ENCODE measurements at places on chromosomes 11 and 22.

DNA sequence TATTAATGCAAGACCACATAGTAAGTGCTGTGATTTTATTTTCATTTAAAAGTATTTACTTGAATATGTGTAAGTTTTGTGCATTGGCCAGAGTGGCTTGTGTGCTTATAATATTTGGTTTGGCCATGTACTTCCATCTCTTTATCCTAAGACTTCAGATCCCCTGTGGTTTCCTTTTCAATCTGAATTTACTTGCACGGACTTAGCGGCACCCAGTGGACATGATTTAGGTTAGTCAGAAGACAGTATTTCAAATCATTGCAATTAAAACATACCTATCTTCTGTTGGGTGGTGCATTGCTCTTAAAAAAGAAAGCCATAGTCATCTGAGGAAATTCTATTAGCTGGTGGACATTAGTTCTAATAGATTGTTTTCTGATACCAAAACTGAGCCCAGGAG, 30.7 kb downstream of the PIWIL4 start:
- no peak for DNase-seq

DNA sequence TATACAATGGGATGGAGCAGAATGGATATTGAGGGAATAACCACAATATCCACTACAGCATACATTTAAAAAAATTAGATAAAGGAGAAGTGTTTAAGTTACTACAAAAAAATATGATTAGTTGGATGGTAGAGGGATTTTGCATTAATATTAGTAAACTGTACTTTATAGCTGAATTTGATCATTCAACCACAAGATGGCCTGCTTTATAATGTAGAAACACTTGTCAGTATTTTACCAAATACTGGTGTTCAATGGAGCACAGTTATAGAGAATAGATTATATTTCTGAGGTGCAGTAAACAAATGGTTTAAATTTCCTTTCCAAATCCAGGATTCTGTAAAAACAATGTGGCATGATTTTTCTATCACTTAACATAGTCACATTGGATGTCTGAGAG, 818.8 kb upstream of the CHORDC1 start:
- no peak for DNase-seq

- DNase-seq = no peak
Observed at GRCh38 chr11:117829369-117829725, 4.8 kb upstream of the FXYD2 start.

GRCh38 chr11:57597461-57597915, at the start of gene SERPING1:
TSS of gene SERPING1 (plus strand) at chr11:57597685. CDS start at chr11:57598271, 586 bp downstream.
- DNase-seq = no peak

GRCh38 chr22:38699143-38699542, 1.6 kb downstream of the JOSD1 start:
- no peak for DNase-seq

DNA sequence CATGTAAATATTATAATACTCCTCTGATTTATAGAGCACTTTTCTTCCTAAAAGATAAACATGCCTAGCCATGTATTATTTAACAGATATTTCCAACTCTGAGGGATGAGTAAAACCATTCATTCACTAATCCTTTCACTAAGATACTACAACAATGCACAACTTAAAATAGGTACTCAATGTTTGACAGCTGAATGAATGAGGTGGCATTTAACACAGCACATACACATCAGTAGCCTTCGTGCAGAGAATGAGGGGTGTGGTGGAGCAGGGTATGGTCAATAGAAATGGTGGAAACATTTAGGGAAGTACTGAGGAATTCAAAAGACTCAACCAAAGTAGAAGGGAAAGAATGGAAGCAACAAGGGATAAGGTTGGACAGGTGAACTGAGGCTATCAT, 46.7 kb upstream of the MTNR1B start:
- no peak for DNase-seq

DNA sequence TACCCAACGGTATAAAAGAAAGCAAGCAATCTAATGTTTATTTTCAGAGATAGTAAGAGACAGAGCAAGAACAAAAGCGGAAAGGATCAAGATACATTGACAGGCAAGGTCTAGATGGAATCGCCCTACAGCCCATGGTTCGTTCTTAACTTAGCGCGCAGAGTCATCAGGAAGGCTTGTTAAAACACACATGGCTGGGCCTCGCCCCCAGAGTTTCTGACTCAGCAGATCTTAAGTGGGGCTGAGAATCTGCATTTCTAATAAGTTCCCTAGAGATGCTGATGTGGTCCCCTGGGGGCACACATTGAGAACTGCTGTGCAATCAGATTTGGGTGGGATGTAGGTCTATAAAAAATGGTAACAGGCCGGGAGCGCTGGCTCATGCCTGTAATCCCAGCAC, 35.8 kb upstream of the CHRM4 start:
- no peak for DNase-seq

DNA sequence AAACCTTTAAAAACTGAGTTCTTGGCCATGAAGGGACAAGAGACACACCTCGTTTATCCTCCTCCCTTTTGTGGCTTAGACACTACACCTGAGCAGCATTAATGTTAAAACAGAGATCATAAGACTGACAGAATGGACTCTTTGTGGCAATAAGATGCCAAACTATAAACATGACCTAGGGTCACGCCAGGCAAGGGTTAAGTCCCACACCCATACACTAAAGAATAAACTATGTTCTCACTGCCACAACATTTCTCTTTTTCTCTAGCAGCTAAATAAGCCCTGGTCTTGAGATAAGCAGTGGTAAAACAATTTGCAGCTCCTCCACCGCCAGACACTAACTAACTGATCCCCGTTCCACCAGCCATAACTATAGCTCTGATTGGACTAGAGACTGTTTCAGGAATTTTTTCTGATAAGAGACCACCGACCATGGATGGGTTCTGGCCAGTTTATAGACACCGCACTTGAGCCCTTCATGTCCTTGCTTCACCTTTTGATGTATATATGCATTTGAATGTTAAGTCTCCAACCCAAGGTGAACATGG, 4.9 kb upstream of the SLCO2B1 start:
- DNase-seq = no peak

DNA sequence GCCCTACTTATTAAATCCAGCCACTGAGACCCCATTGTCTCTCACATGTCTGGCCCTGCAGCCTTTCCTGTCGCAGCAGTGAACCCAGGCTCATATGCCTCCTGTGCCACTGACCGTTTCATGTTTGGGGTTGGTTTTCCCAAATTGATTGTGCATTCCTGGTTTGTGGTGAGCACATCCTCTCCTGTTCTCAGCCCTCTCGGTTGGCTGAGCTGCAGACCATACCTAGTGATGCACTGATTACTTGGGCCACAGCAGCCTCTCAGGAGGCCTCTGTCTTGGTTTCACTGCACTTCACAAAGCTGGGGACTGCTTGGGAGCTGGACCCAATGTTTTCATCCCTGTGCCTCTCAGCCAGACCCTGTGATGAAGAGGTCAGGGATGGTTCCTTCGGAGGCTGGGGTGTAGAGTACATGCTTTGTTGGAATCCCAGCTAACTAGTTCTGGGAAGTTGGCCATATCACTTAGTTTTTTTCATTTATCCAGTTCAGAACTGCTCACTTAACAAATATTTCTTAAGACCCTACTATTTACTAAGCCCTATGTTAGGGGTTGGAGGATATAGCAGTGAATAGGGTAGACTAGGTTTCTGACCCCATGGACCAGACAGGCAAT, 30.9 kb downstream of the PARVA start:
- no peak for DNase-seq

DNA sequence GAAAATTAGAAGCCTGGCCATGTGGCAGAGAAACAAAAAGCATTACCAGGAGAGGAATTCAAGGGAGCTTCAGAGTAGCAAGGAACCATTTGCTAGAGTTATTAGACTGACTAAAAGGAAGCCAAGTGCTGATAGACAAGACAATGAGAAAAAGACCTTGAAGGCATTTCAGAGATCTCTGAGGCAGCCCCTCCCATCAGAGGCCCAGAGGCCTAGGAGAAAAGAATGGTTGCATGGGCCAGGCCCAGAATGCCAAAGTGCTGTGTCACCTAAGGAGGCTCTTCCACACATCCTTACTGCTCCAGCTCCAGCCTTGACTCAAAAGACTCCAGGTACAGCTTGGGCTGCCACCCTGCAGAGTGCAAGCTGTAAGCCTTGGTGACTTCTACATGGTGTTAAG, 61.8 kb upstream of the POU2AF2 start:
- no peak for DNase-seq

DNA sequence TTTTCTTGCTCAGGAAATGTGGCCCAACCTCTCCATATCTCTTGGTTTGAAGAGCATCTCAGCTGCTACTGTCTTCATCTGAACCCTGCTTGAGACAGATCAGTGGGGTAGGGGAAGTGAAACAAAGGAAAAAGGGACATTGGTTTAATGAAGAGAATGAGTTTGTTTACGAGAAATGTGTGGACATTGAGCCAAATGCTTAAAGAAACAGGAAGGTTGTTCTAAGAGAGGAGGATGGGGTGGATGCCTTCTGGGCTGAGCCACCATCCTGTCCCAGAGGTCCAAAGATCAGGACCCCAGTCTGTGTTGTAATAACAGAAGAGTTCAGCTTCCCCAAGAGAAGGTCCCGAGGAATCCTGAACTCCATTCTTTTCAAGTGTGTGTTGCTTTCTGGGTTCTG, 369.7 kb downstream of the INSC start:
- no peak for DNase-seq

DNA sequence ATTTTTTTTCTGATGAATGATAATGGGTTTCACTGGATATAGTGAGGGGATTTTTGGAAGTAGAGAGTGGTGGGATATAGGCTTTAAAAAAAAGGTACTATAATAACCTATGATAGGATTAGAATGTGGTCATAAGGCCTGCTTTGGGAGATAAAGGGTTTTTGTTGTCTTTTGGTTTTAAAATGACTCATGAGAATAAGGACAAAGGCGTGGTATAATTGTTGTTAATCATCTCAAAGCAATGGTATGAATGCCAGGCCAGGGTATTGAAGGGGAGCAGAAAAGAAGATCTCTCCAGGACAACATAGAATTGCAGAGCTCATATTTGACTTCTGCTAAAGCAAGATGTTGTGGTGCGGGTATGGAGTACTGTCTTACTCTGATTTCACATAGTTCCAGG, 579.4 kb downstream of the JRKL start:
- DNase-seq = no peak

GRCh38 chr11:57471496-57471895, 11.2 kb downstream of the RTN4RL2 start:
- DNase-seq = no peak

DNA sequence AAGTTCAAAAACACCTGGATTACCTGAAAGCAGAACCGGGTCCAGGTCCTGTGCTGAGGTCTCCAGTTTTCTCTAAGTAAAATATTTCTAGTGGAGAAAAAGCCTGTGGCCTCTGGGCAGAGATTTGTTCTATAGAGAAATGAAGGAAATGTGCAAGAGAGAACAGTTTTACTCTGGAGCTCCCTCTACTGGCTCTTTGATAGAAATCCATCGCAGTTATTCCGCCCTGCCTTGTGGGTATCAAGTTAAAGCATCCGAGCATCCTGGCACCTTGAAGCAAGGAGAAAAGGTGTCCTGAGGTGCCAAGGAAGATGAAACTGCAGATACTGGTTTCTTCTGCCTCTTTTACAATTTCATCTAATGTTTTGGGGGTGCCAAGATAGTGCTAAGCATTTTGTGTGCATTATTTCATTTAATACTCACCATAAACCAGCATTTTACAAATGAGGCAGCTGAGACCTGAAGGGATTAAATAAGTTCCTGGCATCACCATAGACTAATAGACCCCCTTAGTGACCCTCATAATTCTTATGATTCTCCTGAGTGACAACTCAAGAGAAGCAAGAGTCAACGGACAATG, 113.1 kb upstream of the HSD17B12 start:
- no peak for DNase-seq

DNA sequence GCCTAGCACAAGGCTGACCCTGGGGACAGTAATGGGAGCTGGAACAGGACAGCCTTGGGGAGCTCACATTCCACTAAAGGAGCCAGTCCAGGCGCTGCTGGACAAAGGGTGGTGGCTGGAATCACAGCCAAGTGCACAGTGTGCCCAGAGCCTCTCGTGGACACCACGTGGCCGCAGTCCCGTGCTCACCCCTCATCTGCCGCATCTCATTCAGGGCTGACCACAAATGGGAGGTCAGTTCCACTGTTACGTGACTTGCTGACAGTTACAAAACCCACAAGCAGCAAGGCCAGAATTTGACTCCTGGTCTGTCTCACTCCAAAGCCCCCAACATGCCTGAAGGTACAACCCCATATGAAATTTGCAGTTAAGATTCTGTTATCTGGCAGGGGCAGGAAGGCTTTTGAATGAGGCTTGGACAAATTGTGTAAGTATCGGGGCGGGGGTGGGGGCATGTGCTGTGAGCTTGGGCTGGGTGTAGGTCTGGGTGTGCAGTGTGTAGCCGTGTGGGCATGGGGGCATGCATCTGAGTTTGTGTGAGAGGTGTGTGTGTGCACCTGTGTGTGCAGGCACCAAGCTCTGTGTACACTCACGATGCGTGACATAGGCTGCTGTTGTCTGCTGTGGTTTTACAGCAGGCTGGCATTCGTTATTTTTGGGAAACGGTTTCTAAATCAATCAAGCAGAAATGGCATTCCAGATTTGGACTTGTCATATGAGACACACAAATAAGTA, 301.7 kb downstream of the BRD1 start:
- DNase-seq = no peak

- no peak for DNase-seq
Observed at GRCh38 chr22:46539169-46539568, 1.7 kb upstream of the CELSR1 start.

- no peak for DNase-seq
Observed at GRCh38 chr22:50698546-50698945, 25.9 kb downstream of the SHANK3 start.

DNA sequence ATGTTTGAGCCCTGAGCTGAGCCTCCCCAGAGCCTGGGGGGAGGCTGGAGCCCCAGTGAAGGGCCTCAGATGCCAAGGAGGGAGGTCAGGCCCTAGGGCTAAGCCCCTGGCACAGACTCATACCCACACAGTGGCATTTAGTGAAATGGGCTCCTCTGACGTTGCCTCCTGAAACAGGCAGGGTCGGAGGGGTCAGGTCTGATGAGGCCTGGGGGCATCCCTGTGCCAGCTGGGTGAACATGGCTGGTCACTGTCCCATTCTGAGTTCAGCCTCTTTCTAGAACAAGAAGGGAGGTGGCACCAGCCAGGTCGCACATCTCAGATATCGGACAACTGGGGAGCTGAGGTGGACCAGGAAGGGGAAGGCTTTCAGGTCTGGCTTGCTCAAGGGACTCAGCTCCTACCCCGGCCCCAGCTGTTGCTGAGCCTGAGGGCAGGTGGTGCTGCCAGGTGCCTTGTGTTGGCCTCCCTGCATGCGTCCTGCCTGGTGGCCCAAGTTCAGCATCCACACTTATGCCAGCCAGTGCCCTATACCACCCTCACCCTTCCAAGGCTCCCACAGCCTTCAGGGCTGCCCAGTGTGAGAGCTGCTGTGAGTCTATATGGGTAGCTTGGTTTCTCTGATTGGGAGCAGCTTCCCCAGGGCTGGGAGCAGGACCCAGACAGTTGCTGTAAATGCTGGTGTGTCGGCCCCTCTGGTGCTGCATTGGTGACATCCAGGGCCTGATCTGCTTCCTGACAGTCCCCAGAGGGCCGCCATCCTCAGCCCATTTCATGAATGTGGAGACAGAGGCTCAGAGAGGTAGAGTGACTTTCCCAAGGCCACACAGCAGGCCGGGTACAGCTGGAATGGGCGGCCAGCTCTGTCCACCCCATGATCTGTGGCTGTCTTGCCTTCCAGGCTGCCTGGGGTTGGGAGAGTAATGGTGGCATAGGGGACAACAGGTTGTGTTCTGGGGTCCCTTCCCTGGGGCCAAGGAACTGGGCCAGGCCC, 32.8 kb upstream of the PPARA start:
- DNase-seq = no peak

GRCh38 chr11:130527636-130528297, 79.3 kb downstream of the ADAMTS15 start:
- DNase-seq = no peak
